Stimulated activated CD4-positive, alpha-beta T cell treated with anti-CD3 and anti-CD28 coated beads, Interleukin-4, amount 100 ng/mL, for 1 hour (primary cell): ENCODE measurements at places on chromosomes 2 and 18.

DNA sequence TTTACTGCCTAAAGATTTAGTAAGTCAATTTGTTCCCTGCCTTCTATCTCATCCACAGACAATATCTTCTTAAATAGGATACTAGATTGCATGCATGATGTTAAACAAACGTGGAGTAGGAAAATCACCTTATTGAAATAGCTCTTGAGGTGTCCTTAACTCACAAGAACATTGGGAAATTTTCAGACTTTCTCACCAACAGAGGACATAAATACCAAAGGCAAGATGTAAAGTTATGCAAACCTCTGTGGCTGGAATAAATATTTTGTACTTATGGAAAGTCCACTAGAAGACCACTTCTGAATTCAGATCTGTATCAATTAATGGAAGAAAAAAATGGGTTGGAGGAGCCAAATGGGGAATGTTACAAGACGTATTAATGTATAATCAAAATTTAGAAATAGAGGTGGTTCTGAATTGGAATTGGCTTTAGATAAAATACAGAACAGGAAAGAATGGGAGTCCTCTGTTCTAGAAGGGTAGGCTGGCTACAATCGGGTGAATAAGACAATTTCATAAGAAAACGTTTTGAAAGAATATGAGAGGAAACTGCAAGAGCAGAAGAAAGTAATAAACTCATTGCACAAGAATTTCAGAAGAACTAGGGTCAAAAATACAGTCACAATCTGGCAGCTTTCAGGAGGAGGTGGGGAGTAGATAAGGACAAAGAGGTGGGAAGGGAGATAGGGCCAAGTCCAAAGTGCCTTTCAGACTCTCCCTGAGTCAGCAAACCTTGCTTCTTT, 69.3 kb upstream of the FN1 start:
- no peak for DNase-seq

DNA sequence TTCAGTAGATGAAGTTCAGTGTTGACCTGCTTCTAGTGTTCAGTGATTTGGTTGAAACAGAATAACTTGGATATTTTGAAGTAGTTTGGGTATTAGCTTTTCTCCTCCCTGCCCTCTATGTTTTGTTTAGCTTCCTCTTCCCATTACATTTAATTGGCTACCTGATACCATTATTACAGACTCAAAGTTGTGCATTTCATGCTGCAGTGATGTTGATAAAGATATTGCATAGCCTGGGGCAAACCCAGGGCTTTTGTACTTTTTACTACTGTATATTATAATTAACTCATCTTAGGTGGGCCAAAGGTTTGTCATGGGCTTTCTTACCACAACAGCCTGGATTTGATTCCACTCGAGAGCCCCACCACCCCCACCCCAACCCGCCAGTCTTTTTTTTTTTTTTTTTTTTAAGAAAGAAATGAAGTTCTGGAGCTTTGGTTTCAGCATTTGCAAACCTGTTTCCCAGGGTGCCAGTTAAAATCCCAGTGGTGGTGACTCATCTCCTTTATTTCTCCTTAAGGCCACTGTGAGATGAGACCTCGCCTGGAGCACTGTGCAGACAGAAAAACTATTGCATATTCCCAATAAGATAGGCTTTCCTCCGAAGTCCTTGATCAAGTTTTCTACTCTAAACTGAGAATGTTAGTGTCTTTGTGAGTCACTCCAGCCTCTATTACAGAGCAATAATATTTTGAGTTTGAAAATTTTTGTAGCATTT, 393.7 kb upstream of the FANCL start:
- no peak for DNase-seq

- no peak for DNase-seq
Observed at GRCh38 chr18:57081899-57082298, 65.0 kb upstream of the BOD1L2 start.

DNA sequence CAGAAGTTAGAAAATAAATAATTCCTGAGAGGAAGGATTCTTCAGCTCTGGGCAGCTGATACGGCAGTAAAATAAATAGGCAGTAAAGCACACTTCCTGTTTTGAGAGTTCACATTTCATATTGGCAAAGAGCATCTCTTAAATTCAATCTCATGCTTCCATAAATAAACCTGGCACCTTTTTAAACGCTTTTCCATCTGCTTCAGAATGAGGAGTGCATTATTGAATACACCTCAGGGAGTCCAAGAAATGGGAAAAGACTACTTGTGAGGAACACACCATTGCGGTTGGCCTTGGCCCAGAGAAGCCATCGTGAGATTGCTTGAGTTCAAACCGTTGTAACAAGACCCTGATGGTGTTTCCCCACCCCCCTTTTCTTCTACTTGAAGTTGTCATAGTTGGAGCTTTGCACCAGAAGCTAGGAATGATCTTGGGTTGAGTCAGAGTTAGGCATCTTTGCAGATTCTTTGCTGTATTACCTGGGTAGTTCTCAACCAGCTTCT, 123.9 kb downstream of the RDH14 start:
- no peak for DNase-seq

- DNase-seq: no peak
Observed at GRCh38 chr2:120982598-120982997, 246.9 kb downstream of the GLI2 start.
